H4 (cell line): ENCODE measurements at places on chromosomes 1 and 21. TPM values are rescaled to one million over a fixed set of nuclear protein-coding genes. Genes with fewer than 3 reads are reported as not detected.

Gene HDAC1
- 115 and 126 TPM in 2 replicates for total RNA-seq

Gene CDC42
- 384 and 429 TPM in 2 replicates for total RNA-seq

Gene IFI44L
- total RNA-seq = 58.5 and 79.9 TPM in 2 replicates

Gene SPRR5
- not detected in 2 replicates for total RNA-seq

Gene GBP7
- total RNA-seq = not detected in 2 replicates

Gene ERICH3
- 0.29 TPM in 1 of 2 replicates, not detected in the other for total RNA-seq

Gene WNT9A
- total RNA-seq = 0.37 and 0.47 TPM in 2 replicates

Gene G0S2
- 0.31 TPM in 1 of 2 replicates, not detected in the other for total RNA-seq

Gene S100A7A
- total RNA-seq = not detected in 2 replicates

Gene ZSWIM5
- 1.3 and 1.6 TPM in 2 replicates for total RNA-seq

Gene TMPRSS2
- 0.10 TPM in 1 of 2 replicates, not detected in the other for total RNA-seq

Gene FMO3
- 0.35 and 1.1 TPM in 2 replicates for total RNA-seq

Gene FMO1
- total RNA-seq = 0.06 TPM in 1 of 2 replicates, not detected in the other

Gene CCDC27
- not detected in 2 replicates for total RNA-seq

DNA sequence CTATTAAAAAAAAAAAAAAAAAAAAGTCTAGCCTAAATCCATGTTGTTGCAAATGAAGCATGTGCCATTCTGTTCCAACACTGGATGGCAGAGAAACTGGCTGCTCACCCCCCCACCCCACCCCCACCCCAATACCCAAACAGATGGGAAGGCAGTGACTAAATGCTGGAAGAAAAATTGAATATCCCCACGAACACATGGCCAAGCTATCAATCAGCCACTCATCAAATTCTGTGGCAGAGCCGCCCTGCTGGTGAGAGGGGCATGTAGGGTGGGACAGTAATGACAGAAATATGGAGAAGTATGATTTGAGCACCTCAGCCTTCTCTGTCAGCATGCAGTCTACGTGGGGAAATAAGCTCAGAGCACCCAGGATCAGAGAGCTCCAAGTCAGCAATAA is 34.1 kb downstream of the OPTC start:
- no peak for DNase-seq

DNA sequence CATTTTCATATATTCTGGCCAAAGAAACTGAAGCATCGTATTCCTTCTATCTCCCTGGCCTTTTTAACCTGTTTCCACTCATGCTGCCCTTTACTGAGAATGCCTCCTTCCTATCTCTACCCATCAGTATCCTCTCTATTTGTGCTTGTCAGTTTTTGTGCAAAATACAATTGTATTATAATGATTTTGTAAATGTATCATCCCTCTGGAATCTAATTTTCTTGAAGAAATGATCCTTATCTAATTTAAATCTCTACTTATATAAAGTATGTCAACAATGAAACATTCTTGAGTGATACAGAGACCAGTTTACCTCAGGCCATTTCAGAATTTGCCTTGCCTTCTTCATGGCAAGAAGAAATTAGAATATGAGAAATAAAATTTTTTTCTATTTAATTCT is 59.0 kb upstream of the TEKT2 start:
- DNase-seq = no peak

DNA sequence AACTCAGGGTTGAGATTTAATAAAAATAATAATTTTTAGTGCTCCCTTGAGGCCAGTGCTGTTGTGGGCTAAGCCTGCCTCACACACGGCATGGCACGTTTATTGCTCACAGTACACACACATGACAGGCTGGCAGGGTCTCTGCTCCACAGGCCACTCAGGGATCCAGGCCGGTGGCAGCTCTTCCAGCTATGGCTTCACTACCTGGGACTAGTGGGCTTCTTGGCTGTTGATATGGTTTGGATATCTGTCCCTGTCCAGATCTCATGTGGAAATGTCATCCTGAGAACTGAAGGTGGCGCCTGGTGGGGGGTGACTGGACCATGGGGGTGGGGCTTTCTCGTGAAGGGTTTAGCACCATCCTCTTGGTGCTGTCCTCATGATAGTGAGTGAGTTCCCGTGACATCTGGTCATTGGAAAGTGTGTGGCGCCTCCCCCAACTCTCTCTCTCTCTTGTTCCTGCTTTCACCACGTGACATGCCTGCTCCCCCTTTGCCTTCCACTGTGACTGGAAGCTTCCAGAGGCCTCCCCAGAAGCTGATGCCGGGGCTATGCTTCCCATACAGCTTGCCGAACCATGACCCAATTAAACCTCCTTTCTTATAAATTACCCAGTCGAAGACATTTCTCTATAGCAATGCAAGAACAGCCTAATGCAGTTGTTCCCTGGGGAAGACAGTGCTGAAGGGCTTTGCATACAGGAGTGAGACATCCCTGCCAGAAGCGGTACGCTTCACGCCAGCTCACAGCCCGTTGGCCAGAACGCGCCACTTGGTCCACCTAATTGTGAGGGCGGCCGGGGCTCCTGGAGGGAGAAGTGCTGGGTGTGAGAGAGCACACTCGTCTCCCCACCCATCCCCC is 226.9 kb upstream of the C1orf174 start:
- no peak for DNase-seq

GRCh38 chr1:29972421-29973053 is 736.2 kb downstream of the PTPRU start:
- no peak for DNase-seq

- DNase-seq = no peak
These were observed 987.7 kb downstream of the TTLL7 start for GRCh38 chr1:83011265-83011664.

GRCh38 chr1:200333329-200333728 is 76.5 kb downstream of the ZNF281 start:
- no peak for DNase-seq

GRCh38 chr1:204453141-204453772 is 41.3 kb downstream of the PIK3C2B start:
- no peak for DNase-seq

DNA sequence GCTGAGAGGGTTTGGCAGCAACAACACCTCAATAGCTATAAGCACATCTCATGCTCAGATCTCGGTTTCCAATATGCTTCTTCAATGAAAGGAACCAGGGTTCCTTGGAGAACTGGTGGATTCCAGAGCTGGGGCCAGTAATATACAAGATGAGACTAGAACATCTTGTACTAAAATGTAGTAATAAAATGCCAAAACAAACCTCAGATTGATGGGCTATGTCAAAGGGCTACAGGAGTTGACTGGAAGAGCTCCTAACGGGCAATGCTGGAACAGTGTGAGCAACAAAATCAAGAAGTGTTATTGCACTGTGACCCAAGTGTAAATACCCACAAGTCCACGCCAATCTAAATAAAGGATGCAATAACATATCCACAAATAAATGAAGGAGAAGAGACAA is 26.1 kb upstream of the SLC19A1 start:
- DNase-seq = no peak

DNA sequence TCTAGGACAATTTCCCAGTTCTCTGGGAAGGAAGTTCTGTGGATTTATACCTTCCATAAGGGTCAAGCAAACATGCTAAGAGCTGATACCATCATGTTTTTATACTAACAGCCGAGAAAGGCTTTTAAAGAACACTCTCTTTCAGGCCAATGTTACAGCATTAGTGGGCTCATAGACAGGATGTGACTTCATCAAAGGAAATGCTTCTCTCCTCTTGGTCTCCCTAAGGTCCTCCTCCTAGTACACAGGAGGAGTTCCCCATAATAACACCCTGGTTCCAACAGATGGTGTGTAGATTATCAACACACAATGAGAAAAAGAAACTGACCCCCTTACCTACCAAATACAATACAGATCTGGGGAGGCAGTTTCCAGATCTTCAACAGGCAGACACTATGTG is 26.7 kb upstream of the GLIS1 start:
- DNase-seq = peak; percentile 30

DNA sequence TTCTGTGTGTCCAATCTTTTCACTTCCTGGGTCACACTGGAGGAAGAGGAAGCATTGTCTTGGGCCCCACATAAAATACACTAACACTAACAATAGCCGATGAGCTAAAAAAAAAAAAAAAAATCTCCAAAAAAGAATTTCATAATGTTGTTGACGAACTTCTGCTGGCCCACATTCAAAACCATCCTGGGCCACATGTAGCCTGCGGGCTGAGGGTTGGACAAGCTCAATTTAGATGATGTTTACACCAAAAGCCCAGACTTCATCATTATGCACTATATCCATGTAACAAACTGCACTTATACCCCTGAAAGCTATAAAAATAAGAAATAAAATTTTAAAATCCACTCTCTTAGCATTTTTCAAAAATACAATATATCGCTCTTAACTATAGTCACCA is 187.8 kb upstream of the PTBP2 start:
- no peak for DNase-seq

GRCh38 chr1:93450321-93450720 is 2.4 kb downstream of the FNBP1L start:
- no peak for DNase-seq

DNA sequence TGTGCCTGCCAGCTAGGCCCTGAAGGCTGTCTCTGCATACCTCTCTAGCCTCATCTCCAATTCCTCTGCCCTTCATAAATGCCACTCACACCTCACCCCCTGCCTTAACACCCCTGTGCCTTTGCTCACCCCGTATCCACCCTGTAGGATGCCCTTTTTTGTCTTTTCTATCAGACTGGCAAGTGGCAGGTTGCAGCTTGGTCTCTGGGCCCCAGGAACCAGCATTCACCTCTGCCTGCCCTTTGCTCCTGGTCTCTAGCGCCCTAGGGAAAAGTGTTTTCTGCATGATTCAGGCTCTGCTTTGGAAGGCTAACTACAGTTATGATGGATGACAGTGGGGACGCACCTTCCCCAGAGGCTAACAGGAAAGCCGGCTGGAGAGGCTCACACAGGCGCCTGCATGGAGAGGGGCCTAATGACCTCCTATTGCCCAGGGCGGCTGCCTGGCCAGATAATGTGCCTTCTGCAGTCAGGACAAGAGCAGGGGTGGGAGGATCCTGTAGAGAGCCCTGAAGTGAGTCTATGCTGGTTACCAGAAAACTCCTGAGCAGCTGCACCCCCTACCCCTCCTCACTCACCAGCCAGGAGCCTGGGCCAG is 11.2 kb downstream of the KANK4 start:
- DNase-seq = no peak

- DNase-seq = no peak
These were observed 237.9 kb upstream of the PBX1 start for GRCh38 chr1:164320790-164321731.

DNA sequence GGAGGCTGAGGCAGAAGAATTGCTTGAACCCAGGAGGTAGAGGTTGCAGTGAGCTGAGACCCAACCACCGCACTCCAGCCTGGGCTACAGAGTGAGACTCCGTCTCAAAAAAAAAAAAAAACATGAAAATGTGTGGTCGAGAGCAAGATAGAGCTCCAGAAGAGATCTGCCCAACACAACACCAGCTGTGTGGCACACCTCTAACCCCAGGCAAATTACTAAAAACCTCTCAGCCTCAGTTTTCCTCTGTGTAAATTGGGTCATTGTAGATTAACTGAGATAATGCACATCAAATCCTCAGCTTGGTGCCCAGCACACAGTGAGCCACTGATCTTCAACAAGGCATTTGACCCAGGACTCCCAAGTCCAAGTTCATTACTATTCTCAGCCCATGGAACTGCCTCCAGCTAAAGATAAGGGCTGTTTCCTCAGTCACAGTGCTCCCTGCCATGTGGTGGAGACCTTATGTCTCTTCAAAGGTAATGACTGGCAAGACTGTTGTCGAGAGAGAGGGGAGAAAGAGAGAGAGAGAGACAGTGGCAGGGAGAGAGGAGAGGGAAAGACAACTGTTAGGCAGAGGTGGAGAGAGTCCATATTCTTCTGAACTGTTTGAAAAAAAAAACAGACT is 58.1 kb downstream of the PTP4A2 start:
- DNase-seq = no peak

GRCh38 chr1:151702936-151703335 is 13.7 kb downstream of the CELF3 start:
- DNase-seq = no peak

GRCh38 chr21:43328958-43329691 is 97.8 kb downstream of the SIK1 start:
- DNase-seq = no peak

DNA sequence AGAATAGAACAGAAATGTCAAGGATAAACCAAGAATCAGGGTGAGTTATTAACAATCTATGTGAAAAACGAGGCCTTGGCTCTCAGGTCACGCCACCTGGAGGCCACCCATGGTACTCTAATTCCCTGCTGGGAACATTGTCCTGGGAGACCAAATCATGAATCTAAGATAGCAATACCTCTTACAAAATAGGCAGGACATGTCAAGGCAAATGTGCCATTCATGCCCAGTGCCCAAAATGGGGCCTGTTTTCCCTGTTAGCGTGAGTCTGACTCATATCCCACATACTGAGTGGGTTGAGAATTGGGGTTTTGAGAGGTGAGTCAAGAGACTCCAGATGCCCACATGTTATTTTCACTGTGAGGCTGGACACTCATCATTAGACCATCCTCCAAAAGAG is 380.8 kb downstream of the HHIPL2 start:
- peak; percentile 44 for DNase-seq

DNA sequence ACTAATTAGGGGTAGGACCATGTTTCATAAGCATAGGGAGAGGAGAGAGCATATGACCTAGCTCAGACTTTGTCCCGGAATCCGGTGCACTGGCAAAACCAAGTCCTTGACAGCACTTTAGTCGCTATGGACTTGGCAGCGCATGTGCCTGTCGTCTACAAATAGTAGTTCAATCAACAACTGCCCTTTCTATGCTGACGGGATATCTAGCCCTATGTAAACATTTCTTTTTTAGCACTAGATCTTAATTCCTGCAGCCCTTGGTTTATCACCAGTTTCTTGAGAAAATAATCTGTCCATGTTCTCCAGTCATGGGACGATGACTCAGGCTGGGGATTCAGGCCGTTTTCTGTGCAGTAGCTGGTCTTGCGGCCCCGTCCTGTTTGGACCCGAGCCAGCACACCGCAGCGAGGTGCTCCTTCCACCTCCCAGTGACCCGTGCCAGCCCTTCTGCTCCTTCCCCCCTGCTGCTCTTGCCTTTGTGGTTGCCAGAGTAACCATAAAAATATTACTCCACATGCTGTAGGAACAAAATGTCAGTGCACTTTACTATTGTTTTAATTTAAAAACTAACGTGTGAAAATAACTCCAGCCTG is 8.6 kb upstream of the MT1HL1 start:
- peak; percentile 86 for DNase-seq

DNA sequence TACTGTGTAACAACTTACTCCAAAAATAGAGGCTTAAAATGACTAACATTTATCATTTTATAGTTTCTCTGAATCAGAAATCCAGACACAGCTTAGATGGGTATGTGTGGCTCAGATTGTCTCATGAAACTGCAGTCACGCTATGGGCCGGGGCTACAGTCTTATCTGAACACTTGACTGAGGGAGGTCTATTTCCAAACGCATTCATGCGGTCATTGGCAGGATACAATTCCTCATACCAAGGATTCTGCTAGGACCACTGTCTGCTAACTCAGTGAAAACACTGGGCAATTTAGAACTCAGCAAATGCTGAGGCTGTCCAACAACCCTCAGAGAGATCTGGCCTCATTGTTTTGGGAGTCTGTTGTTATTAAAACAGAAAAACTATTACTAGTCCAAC is 178.6 kb downstream of the TBX15 start:
- peak; percentile 19 for DNase-seq
